D341Med (cell line): ENCODE measurements at places on chromosomes 7 and 10.

GRCh38 chr7:48419401-48419800 is 248.1 kb downstream of the ABCA13 start:
- no peak for DNase-seq

GRCh38 chr10:132391676-132392020 is 5.4 kb upstream of the PWWP2B start:
- DNase-seq: no peak

DNA sequence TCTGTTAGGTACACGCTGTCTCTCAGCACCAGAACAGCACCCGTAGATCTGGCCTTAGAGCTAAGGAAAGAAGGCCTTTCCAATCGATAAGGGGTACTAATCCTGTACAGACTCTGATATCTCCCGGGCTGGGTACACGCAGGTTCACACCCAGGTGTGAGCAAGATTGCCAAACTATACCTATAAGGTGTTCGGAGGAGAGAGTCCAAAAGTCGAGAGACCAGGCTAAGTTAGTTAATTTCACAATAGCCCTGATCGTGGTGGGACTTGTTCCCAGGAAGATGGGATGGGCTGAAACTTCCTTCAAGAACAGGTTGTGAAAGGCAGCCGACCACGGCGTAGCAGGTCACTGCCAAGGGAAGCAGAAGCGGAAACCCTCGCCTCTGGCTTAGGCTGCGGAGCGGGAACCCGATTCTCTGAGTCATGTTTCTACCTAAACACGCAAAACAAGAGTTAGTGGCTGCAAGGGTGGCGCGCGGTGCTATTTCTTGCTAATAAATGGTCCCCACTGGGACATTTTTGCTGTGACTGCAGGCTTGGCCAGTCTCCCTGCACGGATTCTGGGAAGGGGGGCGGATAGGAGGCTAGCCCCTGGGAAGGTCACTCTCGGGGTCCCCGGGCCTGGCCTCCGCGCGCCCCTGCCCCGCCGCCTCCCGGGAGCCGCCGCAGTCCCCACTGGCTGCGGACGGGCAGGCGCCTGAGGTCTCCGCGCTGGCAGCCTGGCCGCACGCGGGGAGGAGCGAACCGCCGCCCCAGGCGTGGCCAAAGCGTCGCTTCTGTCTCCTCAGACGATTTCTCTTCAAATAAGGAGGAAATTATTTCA is 75.4 kb upstream of the PDSS1 start:
- no peak for DNase-seq

DNA sequence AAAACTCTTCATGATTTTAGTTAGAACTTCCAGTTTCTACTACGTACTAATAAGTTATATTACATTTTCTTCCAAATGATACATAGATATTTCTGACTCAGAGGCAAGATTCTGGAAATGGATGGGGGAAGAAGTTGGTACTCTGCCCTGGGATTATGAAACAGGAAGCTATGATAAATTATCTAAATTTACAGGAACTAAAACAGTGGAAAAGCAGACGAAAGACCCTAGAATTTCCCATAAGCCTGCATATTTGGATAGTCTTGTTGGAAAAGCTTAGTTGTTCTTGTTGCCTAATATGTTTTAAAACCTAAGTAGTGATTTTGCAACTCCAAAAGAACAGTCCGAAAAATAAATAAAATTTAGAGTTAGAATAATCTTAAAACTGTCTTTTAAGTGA is 21.8 kb downstream of the CFAP69 start:
- no peak for DNase-seq

GRCh38 chr7:24133691-24134090 is 150.3 kb upstream of the NPY start:
- no peak for DNase-seq

GRCh38 chr7:1341361-1342089 is 108.9 kb downstream of the UNCX start:
- no peak for DNase-seq

DNA sequence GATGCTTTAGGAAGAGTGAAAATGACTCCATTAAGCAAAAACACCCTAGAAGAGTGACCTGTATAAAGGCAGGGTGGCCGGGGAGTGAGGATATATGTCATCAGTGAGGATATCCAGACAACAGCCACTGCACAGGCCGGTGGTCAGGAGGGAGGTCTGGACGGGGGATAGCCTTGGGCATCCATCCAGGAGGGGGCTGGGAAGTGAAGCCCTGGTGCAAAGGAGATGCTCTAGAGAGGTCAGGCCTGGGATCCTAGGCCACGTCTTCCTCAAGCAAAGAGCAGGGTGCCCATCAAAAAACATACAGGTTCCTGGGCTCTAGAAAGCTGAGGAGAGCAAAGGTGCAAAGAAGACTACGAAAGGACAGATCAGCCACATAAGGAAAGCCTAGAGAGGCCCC is 25.6 kb downstream of the FAM171A1 start:
- no peak for DNase-seq

GRCh38 chr10:24034571-24034970 is 174.4 kb upstream of the KIAA1217 start:
- DNase-seq: no peak

GRCh38 chr7:151599401-151600227 is 79.9 kb upstream of the RHEB start:
- DNase-seq: no peak

GRCh38 chr10:44564790-44565189 is 179.9 kb upstream of the CXCL12 start:
- no peak for DNase-seq

DNA sequence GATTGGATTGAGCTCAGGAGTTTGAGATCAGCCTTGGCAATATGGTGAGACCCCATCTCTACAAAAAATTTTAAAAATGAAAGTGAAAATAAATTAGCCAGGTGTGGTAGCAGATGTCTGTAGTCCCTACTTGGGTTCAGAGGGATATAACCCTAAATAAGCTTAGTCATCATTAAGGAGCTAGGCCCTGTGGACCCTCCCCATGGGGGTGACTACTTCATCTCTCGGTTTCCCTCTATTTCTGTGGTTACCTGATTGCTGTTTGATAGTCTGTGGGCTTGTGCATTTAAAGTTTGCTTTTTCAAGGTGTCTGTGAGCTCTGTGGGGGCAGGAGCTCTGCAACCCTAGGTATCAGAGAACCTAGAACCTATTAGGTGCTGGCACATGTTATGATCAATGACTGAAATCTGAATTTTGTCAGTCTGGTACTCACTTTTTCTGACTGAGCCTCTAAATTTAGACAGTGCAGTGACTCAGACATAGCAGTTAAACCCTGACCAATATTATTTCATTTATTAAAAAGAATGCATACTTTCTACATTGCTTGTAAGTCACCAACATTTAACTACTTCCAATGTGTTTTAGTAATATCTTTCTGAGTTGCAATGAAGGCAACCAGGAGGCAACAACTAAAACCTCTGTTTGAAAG is 8.1 kb upstream of the CUZD1 start:
- no peak for DNase-seq

DNA sequence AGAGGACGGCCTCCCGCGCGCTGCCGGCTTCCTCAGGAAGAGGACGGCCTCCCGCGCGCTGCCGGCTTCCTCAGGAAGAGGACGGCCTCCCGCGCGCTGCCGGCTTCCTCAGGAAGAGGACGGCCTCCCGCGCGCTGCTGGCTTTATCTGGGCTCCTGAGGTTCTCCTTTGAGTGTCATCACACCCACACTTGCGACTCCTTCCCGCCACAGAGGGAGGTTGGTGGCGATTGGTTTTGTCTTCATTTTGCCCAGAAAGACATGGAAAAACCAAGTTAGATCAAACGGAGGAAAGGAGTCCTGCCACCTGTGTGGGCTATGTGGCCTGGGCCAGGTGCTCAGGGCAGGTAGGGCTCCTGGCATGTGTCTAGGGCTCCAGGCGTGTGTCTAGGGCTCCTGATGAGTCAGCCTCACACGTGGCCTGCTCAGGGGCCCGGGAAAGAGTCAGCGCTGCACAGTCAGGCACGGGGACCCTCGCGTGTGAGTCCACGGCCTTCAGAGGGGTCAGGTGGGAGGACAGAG is 138.0 kb downstream of the VIPR2 start:
- DNase-seq: no peak

- DNase-seq: no peak
Observed at GRCh38 chr7:136027160-136027559, 50.0 kb upstream of the MTPN start.

DNA sequence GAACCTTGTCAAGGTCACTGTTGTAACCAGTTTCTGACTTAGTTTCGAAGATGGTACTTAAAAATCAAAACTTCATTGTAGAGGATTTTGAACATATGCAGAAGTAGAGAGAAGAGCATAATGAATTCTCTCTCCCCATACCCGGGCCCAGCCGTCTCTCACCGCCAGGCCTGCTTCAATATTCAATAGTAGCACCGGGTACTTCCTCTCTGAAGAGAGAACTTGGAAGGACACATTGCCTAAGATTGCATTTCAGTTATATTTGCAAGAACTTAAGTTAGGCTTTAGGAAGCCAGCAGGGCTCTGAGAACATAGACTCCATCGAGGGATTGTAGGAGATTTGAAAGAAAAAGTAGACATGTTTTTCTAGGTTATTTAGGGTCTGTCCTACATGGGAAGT is 19.1 kb downstream of the LMTK2 start:
- no peak for DNase-seq

- DNase-seq: no peak
Observed at GRCh38 chr7:680411-681127, 45.9 kb upstream of the DNAAF5 start.

GRCh38 chr10:42645103-42645502 is 6.7 kb upstream of the ZNF33B start:
- no peak for DNase-seq

DNA sequence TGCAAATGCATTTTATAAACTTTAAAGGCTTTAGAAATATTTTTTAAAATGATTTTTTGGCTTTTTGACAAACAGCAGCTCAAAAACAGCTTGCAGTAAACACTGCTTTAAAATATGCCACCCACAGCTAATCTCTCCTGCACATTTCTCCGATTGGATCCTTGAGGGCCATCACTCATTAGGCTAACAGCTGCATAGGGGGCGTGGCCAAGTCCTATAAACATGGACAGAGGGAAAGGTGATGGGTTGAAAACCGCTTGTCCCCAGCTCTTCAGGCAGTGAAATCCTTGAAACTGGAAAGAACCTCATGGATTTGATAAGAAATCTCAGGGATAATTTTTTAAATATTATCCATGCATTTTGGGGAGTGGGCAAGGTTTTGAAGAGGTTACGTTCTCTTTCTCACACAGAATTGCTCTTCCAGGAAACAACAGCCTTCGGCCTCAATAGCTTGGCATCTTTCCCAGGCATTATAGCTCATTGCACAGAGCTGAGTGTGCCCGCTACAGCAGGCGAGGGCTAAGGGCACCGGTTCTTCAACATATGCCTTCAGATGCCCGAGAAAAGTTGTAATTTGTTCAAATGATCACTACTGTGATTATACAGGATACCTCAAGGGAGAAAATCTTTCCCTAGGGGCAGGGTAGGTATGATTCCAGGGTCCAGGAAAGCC is 1.7 kb downstream of the PLEKHS1 start:
- no peak for DNase-seq

DNA sequence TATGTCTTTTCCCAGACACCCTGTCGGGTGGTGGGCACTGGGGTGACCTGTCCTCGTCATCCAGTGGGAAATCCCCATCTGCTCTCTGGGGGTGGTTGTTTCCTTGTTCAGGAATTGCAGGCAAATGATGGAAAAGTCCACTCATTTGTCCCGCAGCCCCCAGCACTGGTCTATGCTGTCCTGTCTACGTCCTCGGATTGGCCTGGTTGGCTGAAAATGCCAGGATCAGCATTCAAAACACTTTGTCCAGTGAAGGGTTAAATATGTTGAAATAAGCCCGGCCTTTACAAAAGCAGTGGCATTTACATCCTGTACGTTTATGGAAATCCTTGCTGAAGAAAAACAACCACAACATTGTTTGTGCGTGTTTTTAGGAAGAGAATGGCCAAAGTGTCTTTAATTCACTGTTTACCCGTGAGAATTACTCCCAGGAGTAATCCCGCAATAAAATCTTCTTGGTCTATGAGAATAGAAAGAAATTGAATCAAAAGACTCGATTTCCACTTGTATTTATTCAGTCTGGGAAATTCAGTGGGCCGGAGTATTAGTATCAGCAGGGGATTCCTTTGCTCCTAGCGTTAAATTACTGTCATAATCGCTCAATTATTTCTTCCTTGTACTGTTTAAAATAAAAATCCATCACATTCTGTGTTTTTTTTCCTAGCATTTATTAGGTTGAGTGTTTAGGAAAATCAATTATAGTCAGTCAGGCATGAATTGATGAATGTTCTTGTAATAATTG is 116.8 kb upstream of the SH2B2 start:
- DNase-seq: no peak
